Renal pelvis (tissue), 12 donors: ENCODE measurements at places on chromosomes 3 and 15. TPM values are rescaled to one million over a fixed set of nuclear protein-coding genes. Genes with fewer than 3 reads are reported as not detected.

Gene SV2B
- 0.12 TPM for polyA plus RNA-seq

DNA sequence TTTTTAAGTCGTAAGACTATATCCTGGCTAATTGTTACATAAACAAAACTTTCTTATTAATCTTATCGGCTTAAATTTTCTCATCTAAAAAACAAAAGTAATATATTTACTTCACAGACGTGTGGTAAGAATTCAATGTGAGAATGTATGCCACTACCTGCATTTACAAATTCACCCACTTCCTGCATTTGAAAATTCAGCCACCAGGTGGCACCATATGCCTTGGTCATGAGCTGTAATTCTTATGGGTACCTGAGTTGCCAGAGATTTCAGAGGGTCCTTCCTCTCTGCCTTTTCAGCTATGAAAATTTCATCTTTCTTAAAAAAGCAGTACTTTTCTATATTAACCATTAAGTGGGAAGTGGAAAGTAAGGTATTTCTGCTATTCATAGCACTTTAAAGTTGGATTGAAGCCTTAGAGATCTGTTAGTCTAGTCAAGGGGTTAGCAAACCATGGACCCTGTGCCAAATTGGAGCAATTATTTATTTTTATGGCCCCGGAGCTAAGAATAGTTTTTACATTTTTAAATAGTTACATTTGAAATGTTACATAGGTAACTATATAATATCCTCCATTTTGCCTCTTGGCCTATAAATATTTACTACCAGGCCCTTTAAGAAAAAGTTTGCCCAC lies 127.8 kb downstream of the HCN4 start:
- DNase-seq = peak; percentile 65

DNA sequence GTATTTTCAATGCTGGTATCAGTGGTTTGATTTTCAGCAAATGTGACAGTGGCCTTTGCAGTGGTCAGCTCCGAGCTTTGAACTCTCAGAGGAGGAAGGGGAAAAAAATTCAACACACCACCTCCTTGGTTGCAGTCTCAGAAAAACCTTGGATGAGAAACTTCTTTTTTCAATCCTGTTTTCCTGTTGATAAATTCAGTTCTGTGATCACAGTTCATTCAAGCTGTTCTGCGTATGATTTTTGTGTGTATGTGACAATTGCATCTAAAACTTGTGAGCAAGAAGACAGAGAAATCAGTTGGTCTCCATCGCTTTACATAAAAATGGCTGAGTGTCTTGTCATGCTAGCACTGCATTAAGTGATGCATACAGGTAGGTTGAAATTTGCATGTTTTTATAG lies 19.2 kb downstream of the ZBTB38 start:
- no peak for DNase-seq

- DNase-seq = no peak
These were observed 112.1 kb upstream of the MRPS22 start for GRCh38 chr3:139231555-139232281.

- DNase-seq = no peak
These were observed 7.4 kb upstream of the MBNL1 start for GRCh38 chr3:152261329-152261728.

DNA sequence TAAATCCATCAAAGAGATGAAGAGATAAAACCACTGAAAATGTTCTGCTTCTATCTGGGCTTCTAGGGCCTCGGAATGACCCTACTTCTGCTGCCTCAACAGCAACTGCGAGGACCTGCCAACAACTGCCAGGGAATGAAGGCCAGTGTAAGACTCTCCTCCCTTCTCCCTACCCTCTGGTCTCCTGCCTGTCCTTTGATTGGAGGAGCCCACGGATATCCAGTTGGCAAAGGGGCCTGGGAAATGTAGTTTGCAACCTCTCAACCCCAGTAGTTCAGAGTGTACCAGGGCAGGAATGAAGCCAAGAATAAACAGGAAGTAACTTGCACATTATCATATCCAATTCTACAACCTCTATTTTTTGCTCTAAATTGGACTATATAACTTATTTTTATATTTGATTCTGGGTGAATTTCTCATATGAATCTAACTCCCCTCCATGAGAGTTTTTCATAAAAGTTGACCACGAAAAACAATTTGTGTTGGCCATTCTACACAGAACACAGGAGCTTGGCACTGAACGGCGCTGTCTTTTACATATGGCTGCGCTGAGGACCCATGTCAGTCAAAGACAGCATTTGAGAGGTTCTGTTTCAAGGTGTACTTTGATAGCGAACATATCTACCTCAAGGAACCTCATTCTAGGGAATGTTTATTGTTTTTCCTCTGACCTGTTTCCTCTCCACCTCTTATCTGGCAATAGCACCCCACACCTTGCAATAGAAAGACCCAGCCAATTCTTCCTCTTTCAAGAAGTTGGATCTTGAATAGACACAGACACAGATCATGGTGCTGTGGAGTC lies 91.1 kb upstream of the RNF7 start:
- no peak for DNase-seq

DNA sequence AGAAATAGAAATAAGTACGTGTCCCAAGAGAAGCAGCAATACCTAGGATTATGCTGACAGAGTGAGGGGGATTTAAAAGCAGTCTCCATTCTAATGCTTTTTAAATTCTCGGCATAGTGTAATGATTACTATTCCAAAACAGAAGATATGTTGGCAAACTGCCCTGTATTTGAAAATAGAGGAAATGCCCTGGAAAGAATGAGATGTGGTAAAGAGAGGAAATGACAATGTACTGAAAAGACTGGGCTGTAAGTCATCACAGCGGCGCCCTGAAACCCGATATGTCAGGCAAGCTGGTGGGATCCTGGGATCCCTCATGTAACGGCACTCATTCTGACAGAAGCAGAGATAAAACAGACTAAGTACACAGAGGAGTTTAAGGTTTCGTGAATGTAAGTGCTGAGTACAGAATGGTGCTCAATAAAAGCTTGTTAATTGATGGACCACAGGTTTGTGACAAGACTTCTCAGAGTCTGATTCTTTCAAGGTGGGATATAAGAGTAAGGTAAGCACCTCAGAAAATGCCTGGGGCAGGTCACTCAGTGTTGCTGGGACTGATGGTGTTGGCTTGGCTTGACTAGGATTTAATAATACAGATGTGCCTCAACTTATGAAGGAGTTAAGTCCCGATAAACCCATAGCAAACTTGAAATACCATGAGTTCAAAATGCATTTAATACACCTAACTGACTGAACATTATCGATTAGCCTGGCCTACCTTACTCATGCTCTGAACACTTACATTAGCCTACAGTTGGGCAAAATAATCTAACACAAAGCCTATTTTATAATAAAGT lies 91.4 kb downstream of the NFKBIZ start:
- DNase-seq = peak; percentile 14

- no peak for DNase-seq
These were observed 173.3 kb upstream of the ICE2 start for GRCh38 chr15:60652245-60652644.

GRCh38 chr3:106717178-106717780 lies 660.0 kb upstream of the CCDC54 start:
- no peak for DNase-seq

- DNase-seq = peak; percentile 90
These were observed 25.8 kb downstream of the SPSB4 start for GRCh38 chr3:141076797-141077571.

DNA sequence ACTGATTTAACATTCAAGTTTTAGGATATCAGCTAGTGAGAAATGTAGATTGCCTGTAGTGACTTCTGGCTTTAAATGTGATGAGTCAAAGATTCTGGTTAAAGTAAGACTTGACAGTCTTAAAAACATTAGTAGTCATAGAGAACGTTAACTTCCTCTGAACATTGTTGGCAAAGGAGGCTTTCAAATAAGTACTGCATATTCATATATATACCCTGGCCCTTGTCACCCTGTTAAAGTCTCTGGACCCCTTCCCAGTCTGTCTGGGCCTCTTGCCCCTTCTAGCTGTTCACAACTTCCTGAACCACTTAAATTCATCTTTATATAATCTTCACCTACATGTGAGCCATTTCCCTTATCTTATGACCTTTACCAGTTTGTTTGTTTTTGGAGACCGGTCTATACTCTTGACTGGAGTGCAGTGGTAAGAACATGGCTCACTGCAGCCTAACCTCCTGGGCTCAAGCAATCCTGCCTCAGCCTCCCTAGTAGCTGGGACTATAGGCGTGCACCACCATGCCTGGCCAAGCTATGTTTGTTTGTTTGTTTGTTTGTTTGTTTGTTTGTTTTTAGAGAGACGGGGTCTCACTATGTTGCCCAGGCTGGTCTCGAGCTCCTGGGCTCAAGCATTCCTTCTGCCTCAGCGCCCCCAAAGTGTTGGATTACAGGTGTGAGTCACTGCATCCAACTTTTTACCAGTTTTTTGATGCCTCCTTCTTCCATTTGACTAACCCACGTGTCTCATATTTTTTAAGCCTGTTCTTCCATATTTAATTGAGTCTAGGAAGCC lies 64.4 kb upstream of the CRTC3 start:
- no peak for DNase-seq

GRCh38 chr15:70670680-70671079 lies 92.7 kb downstream of the UACA start:
- no peak for DNase-seq

DNA sequence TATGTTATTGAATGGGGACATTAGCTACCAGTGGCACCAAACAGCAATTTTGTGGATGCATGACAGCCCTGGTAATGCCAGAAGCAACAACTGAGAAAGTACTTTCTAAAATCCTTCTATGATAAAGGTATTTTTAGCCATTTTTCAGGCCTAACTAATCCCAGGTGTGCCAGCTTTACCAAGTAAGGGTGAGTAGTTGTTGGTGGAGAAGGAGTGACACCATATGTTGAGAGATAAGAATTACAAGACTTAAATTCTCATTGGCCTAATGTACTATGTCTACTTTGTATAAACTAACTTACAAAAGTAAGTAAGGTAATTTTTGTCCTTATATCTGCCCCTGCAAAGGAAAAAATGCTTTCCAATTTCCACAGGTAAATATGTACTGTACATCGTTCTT lies 4.1 kb upstream of the COX17 start:
- DNase-seq = peak; percentile 20

GRCh38 chr3:150177673-150178381 lies 207.1 kb upstream of the PFN2 start:
- DNase-seq = no peak

DNA sequence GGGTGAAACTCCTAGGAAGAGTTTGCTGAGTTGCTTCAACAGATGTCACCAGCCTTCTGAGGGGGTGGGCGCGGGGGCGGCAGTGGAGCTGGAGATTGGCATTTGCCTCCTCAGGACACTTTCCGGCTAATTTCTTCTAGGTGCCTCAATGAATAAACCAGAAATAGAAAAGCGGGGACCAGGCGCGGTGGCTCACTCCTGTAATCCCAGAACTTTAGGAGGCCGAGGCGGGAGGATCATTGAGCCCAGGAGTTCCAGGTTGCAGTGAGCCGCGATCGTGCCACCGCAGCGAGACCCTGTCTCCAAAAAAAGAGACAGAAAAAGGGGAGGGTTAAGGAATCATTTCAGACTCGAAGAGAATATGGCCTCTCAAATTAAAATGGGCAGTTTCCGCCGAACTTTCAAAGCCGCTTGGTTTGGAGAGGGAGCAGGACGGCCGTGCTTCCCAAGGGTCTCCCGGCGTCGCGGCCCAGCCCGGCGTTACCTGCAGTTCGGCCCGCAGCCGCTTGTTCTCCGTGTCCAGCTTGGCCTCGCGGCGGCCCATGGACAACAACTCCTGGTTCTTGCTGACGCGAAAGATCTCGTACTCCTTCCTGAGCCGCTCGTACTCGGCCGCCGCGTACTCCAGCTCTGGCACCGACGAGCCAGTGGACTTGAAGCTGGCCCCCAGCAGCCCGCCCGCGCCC lies 587 bp downstream of the NPHP3 start:
- DNase-seq = peak; percentile 71
